ENCODE measurements at places on chromosomes 11 and 22. TPM values are rescaled to one million over a fixed set of nuclear protein-coding genes. Genes with fewer than 3 reads are reported as not detected.

SLC29A2 gene
- polyA plus RNA-seq: 26.0 TPM

HEPHL1 gene
- polyA plus RNA-seq: 0.17 TPM

VPREB1 gene
- polyA plus RNA-seq: not detected

GLYATL1B gene
- not detected for polyA plus RNA-seq

E2F8 gene
- 8.3 TPM for polyA plus RNA-seq

BLID gene
- polyA plus RNA-seq: not detected

OR10A5 gene
- polyA plus RNA-seq: not detected

ANO9 gene
- 9.0 TPM for polyA plus RNA-seq

SAA1 gene
- polyA plus RNA-seq: not detected

USH1C gene
- 1.8 TPM for polyA plus RNA-seq

TMEM225 gene
- polyA plus RNA-seq: not detected

TBRG1 gene
- 56.5 TPM for polyA plus RNA-seq

FAM118A gene
- polyA plus RNA-seq: 9.8 TPM

RAB36 gene
- polyA plus RNA-seq: 0.43 TPM

LDHAL6A gene
- polyA plus RNA-seq: 0.10 TPM

MMP12 gene
- polyA plus RNA-seq: not detected

ACTN3 gene
- 7.3 TPM for polyA plus RNA-seq

KRTAP5-8 gene
- polyA plus RNA-seq: not detected

SDHAF2 gene
- 53.8 TPM for polyA plus RNA-seq

TRIM49 gene
- polyA plus RNA-seq: not detected

DRD2 gene
- polyA plus RNA-seq: 0.40 TPM

ABTB2 gene
- polyA plus RNA-seq: 3.1 TPM

MYBPC3 gene
- polyA plus RNA-seq: not detected
